ENCODE measurements at places on chromosomes 2 and 18. TPM values are rescaled to one million over a fixed set of nuclear protein-coding genes. Genes with fewer than 3 reads are reported as not detected.

MGAT4A gene
- 5.2 TPM for total RNA-seq

DNA sequence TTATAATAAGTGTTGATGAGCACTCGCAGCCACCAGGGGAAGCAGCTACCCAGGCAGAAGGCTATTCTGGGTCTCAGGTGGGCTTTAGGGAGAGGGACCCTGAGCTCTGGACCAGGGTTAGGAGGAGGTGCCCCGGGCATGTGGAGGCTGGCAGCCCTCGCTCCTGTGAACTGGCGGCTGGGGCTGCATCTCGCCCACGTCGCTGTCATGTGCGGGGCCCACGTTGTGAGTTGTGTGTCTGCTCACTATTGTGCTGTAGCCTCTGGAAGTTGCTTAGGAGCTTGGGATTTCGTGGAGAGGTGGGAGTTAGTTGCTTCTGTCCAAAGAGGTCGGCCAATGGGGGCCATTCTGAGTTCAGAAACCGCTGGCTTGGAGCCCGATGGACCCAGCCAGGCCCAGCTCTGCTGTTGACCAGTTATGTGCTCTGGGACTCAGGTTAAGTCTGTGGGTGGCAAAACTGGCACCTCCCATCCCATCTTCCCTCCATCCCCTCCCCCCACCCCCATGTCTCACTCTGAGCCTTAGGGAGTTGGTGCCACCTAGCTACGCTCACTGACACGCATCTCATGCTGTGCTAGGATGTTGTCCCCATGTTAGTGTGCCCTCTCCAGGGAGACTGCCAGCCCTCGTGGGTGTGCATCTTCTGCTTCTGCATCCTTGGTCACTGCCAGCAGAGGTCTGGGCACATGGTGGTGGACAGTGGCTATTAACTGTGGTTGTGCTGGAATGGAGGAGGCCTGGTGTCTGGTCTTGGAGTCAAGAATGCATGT lies 18.5 kb downstream of the RRM2 start:
- DNase-seq, result no peak

- no peak for DNase-seq
These were observed 25.7 kb upstream of the COX7A2L start for GRCh38 chr2:42386682-42387081.

DNA sequence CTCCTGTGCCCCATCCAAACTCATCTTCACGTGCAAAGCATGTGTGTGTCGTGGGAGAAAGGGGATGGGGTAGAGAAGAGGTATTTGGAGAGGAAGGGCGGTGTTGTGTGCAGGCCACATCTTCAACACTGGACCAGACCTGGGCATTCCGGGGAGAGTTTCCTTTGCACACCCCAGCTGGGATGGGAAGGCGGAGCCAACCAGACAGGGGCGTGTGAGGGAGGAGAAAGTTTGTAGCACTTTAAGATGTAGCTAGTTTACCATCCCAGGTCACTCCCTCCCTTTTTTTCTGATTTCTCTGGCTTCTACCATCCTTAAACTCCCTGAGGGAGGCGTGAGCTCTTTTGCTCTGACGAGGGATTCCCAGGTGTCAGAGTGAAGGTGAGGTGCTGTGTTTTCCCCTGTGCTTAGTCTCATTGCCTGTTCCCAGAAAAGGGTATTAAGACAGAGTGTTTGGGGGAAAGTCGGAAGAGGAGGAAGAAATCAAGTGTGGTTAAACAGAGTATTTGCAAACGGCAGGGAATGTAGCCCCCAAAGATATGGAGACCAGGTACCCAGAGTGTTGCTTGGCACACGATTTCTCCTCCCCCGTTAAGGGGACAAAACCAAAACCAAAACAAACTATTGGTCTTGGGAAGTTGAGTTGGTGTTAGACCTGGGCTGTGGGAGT lies 1.6 kb downstream of the SETBP1 start:
- peak; percentile 16 for DNase-seq

GRCh38 chr18:46555724-46556123 lies 101.3 kb downstream of the LOXHD1 start:
- no peak for DNase-seq

GRCh38 chr2:197875763-197876162 lies 71.4 kb downstream of the PLCL1 start:
- DNase-seq, result no peak

CD8A gene
- not detected for total RNA-seq

DNA sequence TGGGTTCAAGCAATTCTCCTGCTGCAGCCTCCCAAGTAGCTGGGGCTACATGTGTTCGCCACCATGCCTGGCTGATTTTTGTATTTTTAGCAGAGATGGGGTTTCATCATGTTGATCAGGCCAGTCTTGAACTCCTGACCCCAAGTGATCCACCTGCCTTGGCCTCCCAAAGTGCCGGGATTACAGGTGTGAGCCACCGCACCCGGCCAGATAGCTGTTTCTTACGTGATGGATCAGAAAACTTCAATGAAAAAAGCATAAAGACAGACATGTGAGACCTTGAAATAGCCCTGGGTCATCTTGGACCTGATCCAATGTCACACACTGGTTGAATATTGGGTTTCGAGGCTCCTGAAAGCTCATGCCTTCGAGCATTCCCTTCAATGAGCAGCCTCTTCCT lies 66.7 kb upstream of the RTN4 start:
- DNase-seq, result no peak

DNA sequence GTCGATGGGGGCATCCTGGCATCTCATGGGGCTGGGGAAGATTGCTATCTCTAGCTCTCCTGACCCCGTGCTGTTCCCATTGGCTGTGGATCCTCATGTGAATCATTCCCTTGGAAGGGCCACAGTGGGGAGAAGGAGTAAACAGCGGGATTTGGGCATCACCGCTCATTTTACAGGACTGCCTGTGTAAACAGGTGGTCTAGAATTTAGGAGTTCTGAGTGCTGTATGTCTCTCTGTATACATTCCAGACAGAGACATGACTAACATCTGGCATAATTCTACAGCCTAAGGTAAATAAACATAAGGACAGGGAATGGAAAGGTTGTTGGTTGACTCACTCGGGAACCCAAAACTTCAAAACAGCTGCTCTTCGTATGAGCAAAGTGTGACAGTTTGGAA lies 92.7 kb downstream of the COPS8 start:
- peak; percentile 93 for DNase-seq

DNA sequence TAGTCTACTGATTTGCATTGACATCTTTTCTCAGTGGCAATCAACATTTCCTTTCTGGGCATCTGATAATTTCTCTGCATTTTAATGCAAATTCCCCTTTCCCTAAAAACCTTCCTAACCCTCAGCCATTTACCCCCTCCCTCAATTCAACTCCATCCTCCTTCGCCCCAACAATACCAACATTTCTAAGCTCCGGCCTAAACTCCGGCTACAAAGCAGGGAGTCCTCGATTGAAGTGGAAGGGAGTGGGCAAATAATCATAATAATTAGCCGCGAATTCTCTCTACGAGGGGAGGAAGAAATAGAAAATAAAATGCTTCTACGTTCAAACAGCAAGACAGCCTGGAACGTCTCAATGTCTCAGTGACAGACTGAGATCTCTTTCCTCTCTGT lies 4.6 kb downstream of the BCL11A start:
- DNase-seq, result no peak

IWS1 gene
- total RNA-seq, result 41.2 TPM

ARHGEF33 gene
- not detected for total RNA-seq

PDCD1 gene
- not detected for total RNA-seq

- no peak for DNase-seq
These were observed 661.5 kb downstream of the ERBB4 start for GRCh38 chr2:211877061-211877460.

RTN4 gene
- total RNA-seq, result 120 TPM
